Skeletal muscle cell (primary cell): ENCODE measurements at places on chromosomes 11 and 22.

DNA sequence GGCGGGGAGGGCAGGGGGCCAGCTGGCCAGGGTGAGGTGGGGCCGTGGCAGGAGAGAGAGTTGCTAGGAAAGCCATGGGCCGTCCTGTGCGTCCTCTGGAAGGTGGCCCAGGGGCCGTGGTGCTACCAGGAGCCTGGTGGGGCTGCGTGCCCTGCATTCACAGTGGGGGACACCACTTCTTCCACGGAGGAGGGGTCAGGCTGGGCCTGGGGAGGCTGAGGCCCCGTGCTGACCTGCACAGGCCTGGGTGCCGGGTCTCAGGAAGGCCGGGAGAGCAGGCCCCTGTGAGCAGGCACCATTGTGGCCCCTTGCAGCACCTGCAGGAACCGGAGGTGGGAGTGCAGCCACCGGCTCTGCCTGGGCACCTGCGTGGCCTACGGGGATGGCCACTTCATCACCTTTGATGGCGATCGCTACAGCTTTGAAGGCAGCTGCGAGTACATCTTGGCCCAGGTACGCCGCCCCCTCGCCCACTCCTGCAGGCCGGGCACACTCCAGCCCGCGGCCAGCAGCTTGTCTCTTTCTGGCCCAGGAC is 12.0 kb downstream of the MUC5B start:
- no peak for DNase-seq

DNA sequence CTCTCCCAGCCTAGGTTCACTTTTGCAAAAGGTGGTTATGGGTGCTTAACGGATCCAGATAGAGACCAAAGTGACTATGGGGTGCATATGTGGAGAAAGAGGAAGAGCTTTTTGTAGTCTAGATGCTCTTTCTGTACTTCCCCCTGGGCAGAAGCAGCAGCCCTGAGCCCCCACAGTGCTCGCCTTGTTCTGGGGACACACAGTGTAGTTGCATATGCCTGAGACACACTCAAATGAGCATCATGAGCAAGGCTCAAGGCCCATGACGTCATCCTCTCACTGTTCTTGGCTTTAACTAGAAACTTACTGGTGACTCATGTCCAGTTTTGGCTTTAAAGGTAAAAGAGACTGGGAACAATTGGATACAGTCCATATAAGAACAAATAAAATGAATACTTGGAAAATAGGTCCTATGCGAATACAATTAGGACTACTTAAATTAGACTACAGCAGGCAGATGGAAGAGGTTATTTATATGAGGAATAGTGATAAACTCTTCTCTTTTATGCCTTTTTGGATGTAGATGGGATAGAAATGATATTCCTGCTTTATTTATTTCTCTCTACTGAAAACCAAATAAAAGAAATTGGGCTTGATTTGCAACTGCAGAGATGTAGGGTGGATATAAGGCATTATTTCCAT is 20.1 kb upstream of the PEX26 start:
- DNase-seq, result peak; percentile 98

DNA sequence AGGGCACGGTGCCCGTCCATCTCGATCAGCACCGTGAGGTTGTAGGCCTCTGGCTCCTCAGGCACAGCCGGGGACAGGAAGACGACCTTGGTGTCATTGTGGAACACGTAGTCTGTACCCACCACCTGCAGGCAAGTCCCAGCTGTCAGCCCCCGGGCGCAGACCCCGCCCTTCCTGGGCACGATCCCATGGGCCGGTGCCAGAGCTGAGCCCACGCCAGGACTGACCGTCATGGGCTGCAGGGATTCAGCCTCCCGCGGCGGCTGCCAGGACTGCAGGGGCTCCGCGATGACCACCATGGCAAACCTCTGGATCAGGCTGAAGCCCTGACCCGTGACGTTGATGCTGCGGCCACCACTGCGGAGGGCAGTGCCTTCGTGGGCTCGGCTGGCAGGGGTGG is 11.8 kb upstream of the MAPK11 start:
- no peak for DNase-seq

DNA sequence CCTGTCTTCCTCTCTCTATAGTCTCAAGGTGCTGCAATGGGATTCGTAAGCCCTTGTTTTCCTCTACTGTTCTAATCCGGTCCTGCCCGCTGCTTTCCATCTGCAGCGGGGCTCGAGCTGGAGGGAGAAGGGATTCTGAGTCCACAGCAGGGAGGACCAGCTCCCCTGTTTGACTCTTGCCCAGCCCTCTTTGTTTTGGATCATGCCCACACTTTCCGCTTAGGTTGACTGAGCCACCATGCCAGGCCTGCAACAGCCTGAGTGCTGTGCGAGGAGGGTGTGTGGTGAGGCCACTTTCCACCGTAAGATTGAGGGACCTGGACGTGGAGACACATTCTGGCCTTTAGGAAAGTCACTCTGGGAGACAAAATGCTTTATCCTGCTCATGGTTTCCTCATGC is 58.3 kb downstream of the CEP164 start:
- DNase-seq, result no peak

GRCh38 chr11:107707807-107708206 is 4.0 kb downstream of the SLN start:
- DNase-seq, result no peak
